Small intestine (tissue), 16 donors: ENCODE measurements at places on chromosomes 3 and 15.

DNA sequence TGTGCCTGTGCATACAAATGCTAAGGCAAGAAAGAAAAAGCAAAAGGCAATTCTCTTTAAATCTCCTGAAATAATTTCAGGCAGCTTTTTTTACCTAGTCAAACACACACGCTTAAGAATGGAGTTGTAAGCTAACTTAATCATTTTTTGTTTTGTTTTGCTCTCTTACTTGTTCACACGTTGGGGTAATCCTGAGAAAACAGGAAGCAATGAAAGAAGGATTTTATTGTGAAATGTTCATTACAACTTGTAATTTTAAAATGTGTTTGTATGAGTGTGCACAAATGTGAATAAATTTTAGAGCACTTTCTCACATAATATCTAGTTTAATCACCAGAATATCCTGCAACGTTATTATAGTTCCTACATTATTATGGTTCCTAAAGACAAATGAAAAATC is 263.8 kb downstream of the LPP start:
- H3K4me1 ChIP-seq: peaks cover 7% of the 10 kb centered on the region
- H3K27ac ChIP-seq: no peak overlapping the region
- no peaks in the 10 kb centered on the region for H3K27me3 ChIP-seq
- peaks cover 1% of the 10 kb centered on the region for H3K36me3 ChIP-seq
- DNase-seq: no peak

DNA sequence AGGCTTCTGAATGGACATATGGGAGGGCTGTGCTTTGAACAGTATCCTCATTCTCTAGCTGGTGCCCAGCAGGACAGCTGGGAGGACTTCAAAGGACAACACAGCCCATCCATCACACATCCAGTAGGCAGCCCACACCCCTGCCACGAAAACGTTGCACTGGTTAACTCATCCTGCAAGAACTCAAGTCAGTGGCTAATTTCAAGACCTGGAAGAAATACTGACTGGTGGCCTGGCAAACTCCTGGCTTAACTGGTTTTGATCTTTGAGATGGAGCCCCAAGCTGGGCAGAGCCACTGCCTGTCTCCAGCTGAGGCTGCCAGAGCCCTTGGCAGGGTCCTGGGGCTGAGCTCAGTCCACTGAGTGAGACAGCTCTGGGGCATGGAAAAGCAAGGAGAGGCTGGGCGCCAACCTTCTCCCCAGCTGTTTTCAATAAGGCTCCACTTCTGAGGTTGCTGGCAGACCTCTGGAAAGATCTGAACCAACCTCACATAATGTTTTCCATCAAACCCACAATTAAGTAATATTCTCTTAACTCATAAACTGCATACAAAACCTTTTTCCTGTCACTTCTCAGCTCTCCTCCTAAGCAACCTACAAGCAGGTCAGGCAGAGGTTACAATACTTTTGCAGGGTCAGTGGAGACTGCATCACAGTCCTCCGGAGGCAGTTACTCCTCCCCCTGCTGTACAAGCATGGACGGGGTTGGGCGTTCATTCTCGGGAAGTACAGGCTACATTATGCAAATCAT is 110.3 kb downstream of the MYLK start:
- H3K27me3 ChIP-seq: no peaks in the 10 kb centered on the region
- no peak for DNase-seq
- H3K36me3 ChIP-seq: no peaks in the 10 kb centered on the region
- H3K27ac ChIP-seq: no peak overlapping the region
- H3K4me1 ChIP-seq: no peaks in the 10 kb centered on the region
- H3K4me3 ChIP-seq: no peak overlapping the region

DNA sequence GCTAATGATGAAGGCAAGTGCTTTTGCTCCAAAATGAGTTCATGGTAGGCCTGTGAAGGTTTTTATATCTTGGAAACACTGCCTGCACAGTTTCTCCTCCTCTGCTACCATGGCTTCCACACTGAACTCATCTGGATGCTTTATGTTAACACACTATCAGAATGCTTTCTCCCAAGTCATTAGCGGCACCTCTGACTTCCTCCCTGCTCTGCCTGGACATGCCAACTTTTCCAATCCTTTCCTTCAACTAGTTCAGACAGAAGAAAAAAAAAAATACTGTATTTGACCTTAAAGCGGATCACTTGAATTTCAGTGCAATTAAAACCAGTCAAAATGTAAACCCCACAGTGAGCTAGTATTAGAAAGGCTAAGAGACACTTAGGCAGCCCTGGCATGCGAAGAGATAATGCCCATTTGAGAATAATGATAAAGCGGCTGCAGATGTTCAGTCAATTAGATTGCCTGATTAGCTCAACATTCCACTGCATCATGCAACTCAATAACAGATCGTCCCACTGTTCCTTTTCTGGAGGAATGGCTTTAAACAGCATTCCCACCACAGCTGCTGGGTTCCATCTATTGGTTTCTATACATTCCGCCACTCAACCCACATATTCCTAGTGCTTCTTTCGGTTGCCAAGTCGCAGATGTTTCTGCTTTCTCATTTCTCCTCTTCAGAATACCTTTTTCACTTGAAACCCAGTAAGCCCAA is 51.7 kb downstream of the CNTN3 start:
- no peaks in the 10 kb centered on the region for H3K27me3 ChIP-seq
- DNase-seq: no peak
- H3K4me1 ChIP-seq: no peaks in the 10 kb centered on the region
- H3K36me3 ChIP-seq: no peaks in the 10 kb centered on the region
- H3K4me3 ChIP-seq: no peak overlapping the region
- no peak overlapping the region for H3K27ac ChIP-seq

- H3K4me3 ChIP-seq: no peak overlapping the region
- no peak for DNase-seq
- H3K36me3 ChIP-seq: no peaks in the 10 kb centered on the region
Measured at GRCh38 chr3:122985539-122985938, 42.0 kb downstream of the SEMA5B start.

GRCh38 chr3:127949446-127950055 is 34.5 kb downstream of the KBTBD12 start:
- H3K27me3 ChIP-seq: no peaks in the 10 kb centered on the region
- H3K4me3 ChIP-seq: no peak overlapping the region
- H3K27ac ChIP-seq: no peak overlapping the region
- DNase-seq: no peak
- H3K36me3 ChIP-seq: no peaks in the 10 kb centered on the region

GRCh38 chr15:41827290-41827879 is 507 bp upstream of the JMJD7 start:
- peak overlapping the region; percentile 33 for H3K4me3 ChIP-seq
- peaks cover 13% of the 10 kb centered on the region for H3K36me3 ChIP-seq
- H3K27me3 ChIP-seq: no peaks in the 10 kb centered on the region
- DNase-seq: peak; percentile 35

DNA sequence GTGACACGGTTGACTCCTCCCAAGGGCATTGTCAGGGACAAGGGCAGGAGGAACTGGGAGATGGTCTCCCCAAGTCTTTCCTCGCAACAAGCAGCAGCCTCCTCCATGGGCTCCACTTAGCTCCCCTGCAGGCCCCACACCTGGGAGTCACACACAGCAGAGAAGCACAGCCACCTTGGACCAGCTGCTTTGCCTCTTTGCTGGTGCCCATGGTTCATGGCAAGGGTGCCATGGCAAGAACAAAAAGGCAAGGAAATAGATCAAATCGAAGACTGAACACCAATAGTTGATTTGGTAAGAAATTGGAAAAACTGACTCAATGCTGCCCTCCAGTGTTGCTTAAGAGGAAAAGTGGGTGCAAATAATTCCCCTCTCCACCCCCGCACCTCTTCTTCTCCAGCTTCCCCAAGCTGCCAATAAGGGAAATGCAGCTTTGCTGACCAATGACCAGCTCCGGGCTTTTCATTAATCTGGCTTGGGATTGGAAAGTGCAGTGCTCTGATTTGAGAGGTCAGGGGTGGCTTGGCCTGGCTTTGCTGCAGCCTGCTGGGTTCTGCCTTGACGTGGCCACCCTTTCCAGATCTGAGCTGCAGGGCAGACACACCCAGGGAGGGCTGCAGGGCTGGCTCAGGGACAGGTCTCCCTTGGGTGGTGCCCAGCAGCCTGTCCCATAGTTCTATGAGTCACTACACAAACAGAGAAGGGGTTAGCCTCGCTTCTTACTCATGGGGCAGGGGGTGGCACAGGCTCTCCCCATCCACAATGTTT is 162.0 kb downstream of the KLF13 start:
- DNase-seq: peak; percentile 89
- H3K27me3 ChIP-seq: no peaks in the 10 kb centered on the region
- H3K36me3 ChIP-seq: no peaks in the 10 kb centered on the region
- peaks cover 3% of the 10 kb centered on the region for H3K4me1 ChIP-seq
- H3K4me3 ChIP-seq: no peak overlapping the region
- peak overlapping the region; percentile 12 for H3K27ac ChIP-seq

DNA sequence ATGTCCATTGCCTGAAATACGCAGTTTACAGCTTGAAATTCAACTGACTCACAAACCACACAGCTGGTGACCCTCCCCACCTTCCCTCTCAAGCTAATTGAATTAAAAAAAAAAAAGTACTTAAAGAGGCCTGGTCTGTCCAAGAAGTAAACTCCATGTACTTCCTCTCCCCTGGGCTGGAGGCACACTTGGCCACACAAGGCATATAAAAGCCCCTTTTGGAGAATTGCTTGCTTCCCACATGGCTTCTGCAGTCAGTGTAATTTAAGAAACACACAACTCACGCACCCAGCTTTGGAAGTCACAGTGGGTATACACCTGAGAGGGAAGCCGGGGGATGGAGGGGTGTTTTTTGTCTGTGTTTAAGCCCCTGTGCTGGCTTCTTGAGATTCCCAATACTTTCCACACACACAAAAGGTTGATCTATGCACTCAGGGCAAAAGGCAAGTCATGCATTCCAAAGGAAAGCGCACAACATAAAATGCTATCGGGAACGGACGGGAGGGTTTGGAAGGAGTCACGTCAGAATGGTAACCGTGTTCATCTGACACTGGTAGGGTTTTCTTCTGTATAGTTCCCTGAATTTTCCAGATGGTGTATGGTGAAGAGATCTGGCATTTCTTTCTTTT is 106.6 kb upstream of the ALDH1A3 start:
- peak overlapping the region; percentile 67 for H3K27ac ChIP-seq
- H3K4me3 ChIP-seq: no peak overlapping the region
- peak; percentile 36 for DNase-seq
- no peaks in the 10 kb centered on the region for H3K4me1 ChIP-seq
- no peaks in the 10 kb centered on the region for H3K36me3 ChIP-seq

DNA sequence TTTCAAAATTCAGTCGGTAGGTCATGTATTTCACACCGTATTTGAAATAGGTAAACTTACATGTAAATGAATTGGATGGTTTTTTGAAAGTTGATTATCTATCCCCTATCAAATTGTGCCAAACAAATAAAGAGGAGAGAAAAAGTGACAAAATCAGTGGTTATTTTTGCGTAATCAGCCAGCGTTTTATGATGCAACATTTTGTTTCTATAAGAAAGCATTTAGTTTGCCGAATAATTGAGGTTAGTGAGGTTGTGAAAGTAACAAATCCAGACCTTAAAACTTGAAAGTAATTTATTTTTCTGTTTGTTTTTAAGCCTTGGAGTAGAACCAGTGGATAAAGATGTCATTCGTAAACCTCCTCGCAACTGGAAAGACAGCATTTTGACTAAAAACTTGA is 29.3 kb downstream of the ASTE1 start:
- peaks cover 6% of the 10 kb centered on the region for H3K36me3 ChIP-seq
- DNase-seq: no peak
- no peak overlapping the region for H3K4me3 ChIP-seq
- no peaks in the 10 kb centered on the region for H3K27me3 ChIP-seq
- no peak overlapping the region for H3K27ac ChIP-seq

GRCh38 chr15:94412979-94413746 is 181.8 kb downstream of the MCTP2 start:
- no peaks in the 10 kb centered on the region for H3K27me3 ChIP-seq
- peaks cover 2% of the 10 kb centered on the region for H3K36me3 ChIP-seq
- H3K27ac ChIP-seq: no peak overlapping the region
- no peaks in the 10 kb centered on the region for H3K4me1 ChIP-seq

DNA sequence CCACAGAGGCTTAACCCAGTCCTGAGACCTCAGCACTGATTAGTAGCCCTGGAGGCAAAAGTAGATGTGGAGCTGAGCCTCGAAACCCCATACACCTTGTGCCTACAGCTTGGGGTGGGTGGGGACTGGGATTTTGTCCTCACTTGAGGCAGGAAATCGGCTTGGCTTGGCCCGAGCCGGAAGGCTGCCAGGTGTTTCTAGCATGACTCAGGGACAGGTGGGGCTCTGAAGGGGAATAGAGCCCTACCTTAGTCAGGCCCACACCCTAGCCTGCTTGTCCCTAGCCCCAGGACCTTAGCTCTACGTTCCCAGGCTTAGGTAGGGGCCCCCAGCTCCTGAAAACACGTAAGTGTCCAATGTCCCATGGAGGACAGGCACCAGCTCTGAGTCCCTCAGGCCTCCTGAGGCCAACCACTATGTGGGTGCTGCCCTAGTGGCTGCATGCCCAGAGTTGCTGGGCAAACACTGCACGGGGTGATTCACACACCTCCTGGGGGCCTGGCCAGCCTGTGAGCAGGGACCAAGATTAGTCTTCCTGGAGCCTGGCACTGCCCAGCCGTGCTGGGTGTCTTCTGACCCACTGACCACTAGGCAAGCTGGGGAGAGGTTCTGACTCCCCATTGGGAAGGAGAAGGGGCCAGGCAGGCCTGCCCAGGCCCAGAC is 3.1 kb downstream of the MST1R start:
- H3K4me3 ChIP-seq: peak overlapping the region; percentile 13
- H3K4me1 ChIP-seq: peaks cover 4% of the 10 kb centered on the region
- no peaks in the 10 kb centered on the region for H3K27me3 ChIP-seq
- peak overlapping the region; percentile 98 for H3K27ac ChIP-seq
- H3K36me3 ChIP-seq: peaks cover 59% of the 10 kb centered on the region

- H3K27me3 ChIP-seq: no peaks in the 10 kb centered on the region
- no peak for DNase-seq
- no peaks in the 10 kb centered on the region for H3K4me1 ChIP-seq
Measured at GRCh38 chr15:67738056-67738455, 87.3 kb upstream of the SKOR1 start.

DNA sequence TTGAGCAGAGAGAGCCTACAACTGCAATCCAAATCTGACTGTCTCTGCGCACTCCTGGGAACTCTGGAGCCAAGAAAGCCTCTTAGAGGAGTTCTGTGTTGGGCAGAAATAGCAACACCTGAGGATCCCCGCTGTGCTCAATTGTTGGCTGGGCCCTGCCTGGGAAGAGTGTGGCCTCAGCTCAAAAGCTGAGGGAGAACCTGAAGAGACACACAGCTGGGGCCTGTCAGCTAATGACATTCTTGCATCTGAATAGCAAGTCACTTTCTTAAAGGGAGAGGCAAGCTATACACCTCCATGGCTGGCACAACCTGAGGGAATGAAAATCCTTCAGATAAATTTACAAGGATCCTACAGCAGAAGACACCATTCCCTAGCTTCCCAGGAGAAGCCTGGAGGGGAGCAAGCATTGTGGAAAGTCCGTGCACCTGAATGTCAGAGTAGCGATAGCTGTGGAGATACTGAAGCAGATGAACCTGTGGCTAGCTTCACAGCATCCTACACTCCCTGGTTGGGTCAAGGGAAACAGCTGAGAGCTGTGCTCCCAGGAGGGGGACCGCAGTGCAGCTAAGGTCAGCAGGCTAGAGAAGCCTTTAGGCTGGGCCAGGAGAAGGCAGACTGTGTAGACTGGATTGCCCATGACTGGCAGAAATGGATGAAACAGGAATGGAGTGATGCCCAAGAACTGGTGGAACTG is 159.9 kb upstream of the PFN2 start:
- no peak for DNase-seq
- H3K27me3 ChIP-seq: no peaks in the 10 kb centered on the region
- H3K36me3 ChIP-seq: no peaks in the 10 kb centered on the region
- no peaks in the 10 kb centered on the region for H3K4me1 ChIP-seq
